ENCODE measurements at places on chromosomes 3 and 15.

GRCh38 chr3:94440767-94441493 is 378.1 kb downstream of the NSUN3 start:
- no peak for DNase-seq

DNA sequence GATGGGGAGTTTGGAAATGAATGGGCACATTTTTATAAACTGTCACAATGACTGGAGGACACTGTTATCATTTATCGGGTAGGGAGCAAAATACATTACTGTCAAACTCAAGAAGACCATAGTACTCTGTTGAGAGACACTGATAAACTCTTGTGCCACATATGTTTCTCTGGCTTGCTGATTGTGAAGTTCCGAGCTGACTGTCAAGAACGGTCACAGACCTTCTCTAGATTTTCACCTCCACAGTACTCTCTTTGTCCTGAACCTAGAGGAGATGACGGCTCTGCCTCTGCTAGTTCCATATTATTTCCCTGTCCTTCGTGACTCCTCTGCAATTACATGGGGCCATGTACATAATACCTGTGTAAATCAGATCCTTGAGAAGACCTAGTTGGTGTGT is 451.9 kb downstream of the LPP start:
- DNase-seq = no peak

DNA sequence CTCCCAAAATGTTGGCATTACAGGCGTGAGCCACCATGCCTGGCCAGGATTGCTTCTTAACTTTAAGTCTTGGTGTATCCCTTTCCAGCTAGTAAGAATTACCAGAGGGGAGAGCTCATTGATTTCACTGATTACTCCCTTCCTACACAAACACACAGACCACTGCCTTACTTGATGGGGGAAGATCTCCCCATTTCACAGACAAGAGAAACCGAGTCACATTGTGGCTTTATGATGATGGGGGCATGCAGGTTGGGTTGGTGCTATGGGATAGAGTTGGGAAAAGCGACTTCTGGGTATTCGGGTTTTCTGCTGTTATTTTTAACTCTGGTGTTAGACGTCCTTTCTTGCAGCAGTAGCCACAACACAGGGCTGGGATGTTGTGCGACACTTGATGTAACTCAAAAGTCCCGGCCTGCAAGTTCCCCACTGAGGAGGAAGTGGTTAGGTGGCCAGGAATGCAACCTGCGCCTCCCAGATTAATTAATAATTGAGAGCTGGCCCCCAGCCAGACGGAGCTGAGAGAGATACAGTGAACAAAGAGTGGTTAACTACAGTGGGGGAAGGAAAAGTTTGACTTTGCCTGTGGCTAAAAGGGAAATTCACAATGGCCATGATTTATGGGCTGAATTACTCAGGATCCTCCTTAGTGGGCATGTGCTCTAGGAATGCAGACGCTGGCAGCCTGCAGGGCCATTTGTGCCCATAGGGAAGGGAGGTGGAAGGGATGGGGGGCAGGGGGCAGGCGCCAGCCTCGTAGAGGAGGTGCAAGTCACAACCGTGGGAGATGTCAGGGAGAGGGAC is 63.6 kb downstream of the SMAD6 start:
- no peak for DNase-seq

DNA sequence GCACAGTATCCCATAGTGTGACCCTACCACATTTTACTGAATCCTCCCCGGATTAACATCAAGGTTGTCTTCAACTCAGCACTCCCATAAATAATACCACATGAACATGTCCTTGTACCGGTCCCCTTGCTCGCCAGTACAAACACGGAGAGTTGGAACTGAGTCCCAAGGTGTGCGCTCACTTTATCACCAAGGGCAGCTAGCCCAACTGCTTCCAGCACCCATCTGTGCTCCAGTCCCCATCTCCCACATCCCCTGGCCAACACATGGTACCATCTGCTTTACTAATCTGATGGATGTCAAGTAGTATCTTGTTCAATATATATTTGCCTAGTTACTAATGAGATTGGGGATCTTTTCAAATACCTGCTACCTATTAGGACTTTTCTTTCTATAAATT is 64.7 kb downstream of the ISG20 start:
- no peak for DNase-seq

GRCh38 chr3:40713306-40713705 is 188.5 kb downstream of the ZNF621 start:
- DNase-seq = no peak

- DNase-seq = no peak
These were observed 50.3 kb downstream of the BTLA start for GRCh38 chr3:112448939-112449338.

DNA sequence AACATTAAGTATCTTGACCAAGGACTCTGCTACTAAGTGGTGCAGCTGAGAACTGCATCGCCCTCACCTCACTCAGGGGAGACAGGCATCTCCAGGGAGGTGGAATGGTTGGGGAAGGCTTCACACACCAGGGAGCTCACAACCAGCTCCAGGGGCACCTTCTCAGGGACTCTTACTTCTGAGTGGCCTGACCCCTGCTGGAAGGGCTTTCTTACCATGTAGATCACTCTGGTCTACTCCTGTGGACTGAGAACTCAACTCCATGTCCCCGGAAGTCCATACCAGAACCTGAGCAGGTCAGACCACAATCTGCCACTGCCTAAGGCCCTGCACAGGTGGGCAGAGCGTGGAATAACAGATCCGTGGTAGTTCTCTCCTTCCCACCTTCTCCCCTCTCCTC is 140.5 kb downstream of the TLE3 start:
- DNase-seq = no peak

- no peak for DNase-seq
These were observed 42.7 kb upstream of the BDH1 start for GRCh38 chr3:197598404-197598980.

GRCh38 chr3:4584456-4585249 is 91.5 kb downstream of the ITPR1 start:
- no peak for DNase-seq

DNA sequence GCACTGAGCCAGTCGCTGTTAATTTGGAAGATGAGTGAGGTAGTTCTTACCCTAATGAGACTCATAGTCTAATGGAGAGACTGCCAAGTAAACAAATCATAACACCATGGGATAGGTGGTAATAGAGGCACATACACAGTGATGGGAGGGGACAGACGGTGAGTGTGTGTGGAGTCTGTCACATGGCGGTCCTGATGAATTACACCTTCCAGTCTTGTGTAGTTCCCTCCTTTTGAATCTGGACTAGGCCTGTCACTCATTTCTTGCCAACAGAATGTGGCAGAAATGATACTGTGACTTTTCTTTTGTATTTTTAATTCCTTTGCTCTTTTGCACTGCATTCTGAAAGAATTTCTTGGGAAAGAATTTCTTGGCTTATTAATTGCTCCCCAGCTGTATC is 78.1 kb downstream of the NR1D2 start:
- DNase-seq = no peak

DNA sequence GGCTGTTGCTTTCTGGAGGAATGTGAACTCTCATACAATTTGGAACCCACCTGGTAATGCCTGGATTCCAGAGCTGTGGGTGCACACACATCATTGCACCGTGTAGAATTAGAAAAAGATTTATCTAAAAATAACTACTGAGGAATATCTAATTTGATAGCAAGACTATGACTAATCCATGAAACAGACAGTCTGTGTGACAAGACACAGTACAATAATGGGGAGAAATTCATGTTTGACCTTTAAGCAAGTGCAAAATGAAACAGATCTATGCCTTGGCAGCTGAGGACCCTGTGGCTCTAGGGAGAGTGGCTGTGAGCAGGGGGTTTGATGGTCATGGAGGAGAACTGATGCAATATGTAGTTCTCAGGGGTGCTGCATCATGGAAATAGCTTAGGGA is 7.9 kb upstream of the DOCK3 start:
- no peak for DNase-seq

DNA sequence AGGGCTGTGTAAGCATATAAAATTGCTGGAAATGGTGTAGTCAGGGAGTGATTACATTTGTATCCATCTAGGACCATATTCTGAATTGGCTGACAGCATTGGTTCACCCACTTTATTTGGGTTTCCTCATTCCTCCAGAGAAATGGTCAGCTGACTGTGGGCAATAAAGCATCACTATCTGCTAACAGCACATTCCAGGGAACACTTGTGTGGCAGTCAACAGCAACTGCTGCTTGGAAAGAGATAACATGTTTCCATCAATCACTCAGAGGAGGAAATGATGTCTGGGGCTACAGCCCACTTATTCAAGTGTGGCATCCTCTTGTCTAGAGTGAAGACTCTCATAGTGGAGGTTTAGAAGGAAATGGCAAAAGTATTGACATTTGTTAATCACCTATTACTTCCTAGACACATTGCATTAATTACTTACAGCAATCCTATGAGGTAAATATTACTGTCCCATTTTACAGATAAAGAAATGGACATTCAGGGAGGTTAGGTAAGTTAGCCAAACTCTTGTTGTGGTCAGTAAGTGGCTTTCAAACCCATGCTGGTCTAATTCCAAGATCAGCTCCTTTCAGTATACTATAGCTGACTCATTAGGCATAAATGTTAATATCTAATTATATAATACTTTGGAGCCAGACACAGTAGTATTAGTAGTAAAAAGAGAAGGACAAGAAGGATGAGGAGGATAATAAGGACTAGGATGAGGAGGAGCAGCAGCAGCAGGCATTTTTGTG is 247.8 kb downstream of the ALCAM start:
- DNase-seq = no peak

DNA sequence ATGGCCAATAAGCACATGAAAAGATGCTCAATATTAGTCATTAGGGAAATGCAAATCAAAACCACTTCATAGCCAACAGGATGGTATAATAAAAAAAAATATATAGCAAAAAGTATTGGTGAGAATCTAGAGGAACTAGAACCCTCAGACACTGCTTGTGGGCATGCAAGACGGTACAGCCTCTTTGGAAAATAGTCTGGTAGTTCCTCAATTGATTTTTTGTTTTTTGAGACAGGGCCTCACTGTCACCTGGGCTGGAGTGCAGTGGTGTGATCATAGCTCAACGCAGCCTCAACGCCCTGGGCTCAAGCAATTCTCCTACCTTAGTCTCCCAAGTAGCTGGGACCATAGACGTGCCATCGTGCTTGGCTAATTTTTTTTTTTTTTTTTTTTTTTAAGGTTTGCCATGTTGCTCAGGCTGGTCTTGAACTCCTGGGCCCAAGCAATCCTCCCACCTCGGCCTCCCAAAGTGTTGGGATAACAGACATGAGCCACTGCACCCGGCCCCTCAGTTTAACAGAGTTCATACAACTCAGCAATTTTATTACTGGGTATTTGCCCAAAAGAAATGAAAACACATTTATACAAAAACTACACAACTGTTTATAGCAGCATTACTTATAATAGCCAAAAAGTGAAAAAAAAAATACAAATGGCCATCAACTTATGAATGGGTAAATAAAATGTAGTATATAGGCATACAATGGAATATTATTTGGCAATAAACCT is 5.1 kb downstream of the PRC1 start:
- DNase-seq = no peak

DNA sequence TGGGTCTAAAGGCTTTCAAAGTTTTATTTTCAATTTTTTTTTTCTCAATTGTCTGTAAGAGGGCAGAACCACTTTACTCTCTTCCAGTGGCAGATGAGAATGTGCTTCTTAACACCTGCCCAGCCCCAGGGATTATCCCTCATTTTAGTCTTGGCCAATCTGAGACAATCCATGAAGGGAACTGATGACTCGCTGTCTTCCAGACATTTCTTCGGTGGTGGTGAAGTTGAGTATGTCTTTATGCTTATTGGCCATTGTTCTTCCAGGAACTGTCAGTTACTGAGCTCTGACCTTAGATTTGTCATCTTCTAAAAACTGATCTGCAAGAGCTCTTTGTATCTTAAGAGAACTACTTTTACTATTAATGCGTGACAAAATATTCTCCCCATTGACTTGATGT is 139.5 kb downstream of the TJP1 start:
- DNase-seq = no peak

- no peak for DNase-seq
These were observed 1.6 kb upstream of the TTLL3 start for GRCh38 chr3:9808345-9809037.

- peak; percentile 27 for DNase-seq
These were observed 86.5 kb upstream of the FOXB1 start for GRCh38 chr15:59917504-59918157.
